Glomerular endothelial cell (primary cell): ENCODE measurements at places on chromosomes 2 and 18.

GRCh38 chr18:28030458-28030857 is 146.5 kb downstream of the CDH2 start:
- no peak for DNase-seq

GRCh38 chr2:39150102-39150562 is 29.3 kb upstream of the SOS1 start:
- DNase-seq = no peak

- DNase-seq = no peak
These were observed 670.8 kb downstream of the TDRD15 start for GRCh38 chr2:21794611-21795010.

- DNase-seq = no peak
These were observed 31.3 kb downstream of the DTNA start for GRCh38 chr18:34741401-34741800.

DNA sequence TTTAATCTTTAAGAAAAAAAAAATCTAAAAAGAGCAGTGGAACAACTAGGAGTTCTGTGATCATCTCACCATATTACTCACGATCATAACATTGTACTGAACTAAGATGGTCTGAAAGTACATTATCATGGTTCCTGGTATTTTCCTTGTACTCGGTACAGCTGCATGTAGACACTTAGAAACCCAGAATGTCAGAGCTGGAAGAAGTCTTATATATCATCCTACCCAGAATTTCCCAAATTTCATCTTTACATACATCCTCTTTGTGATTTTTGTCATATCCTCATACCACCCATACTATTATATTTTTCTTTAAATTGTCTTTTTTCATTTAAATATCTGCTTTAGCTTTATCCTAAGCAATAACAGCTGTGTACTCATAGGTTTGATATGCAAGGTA is 12.4 kb upstream of the ST3GAL5 start:
- no peak for DNase-seq

DNA sequence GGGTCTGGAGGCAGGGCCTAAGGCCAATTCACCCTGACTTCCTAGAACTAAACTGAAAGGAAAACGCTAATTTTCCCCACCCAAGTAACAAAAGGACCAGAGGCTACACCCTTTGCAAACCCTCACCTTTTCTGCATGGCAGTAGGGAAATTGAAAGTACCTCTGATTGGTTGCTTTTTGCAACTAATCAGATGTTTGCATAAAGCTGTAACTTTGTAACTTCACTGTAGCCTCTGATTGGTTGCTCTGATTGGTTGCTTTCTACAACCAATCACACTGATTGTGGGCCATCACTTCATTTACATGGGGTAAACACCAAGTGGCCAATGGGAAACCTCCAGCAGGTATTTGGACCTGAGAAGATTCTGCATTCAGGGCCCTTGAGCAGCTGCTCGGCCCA is 20.8 kb downstream of the EIPR1 start:
- no peak for DNase-seq

- no peak for DNase-seq
These were observed 336.9 kb upstream of the CDH20 start for GRCh38 chr18:60996326-60996725.

DNA sequence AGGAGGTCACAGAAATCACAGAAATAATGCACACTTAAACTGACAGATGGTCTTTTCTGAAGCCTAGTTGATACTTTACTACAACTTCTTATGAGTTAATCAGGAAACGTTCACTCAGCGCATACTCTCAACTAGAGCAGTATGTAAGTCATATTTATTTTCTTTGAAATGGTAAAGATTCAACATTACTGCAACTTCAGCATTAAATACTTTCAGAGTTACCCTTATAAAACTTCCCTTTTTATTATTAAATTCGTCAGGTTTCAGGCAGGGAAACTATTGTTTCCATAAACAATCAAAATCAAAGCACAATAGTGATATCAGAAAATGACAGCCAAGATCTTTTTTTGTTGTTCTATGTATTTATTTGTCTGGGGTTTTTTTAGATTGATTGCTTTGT is 222.6 kb upstream of the RND3 start:
- no peak for DNase-seq

DNA sequence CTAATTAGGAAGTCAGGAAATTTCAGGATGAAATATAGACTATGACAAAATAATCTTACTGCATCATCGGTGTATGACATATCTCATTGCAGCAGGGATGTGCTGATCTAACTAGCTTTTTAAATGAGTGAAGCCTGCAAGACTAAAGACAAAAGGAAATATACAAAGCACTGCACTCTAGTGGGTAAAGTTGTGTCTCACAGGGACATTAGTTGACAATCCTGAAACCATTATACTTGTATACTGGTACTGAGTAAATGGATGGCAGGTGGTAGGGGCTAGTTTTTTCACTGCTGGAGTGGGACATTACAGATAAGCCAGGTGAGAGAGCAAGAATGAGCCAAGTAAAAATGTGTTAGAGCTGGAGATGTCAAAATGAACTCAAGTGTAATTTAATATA is 317.5 kb upstream of the RAB6C start:
- DNase-seq = no peak

DNA sequence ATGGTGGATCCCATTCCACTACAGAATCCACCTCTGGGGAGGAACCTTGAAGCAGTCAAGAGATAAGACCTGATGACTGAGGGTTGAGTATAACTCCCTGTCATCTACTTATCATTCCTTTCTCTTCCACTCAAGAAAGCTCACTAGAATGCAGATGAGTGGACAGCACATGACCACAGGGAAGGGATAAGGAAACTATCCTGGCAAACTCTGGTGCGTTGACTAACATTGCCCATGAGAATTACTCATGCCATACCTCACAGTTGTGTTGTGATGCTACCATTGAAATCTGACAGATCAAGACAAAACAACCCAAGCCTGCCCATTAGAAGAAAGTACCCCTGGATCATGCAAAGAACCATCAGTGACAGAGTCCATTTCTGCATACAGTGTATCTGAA is 26.5 kb downstream of the SLC16A14 start:
- no peak for DNase-seq

GRCh38 chr2:240920783-240921231 is 14.7 kb downstream of the CROCC2 start:
- DNase-seq = no peak

GRCh38 chr2:203327901-203328759 is at the start of gene ABI2:
ABI2 (plus strand) TSS chr2:203328394; CDS start chr2:203328515, 121 bp downstream.
- no peak for DNase-seq

- no peak for DNase-seq
These were observed 73.6 kb downstream of the ACOXL start for GRCh38 chr2:110805894-110806452.

- no peak for DNase-seq
These were observed 82.9 kb downstream of the TNS1 start for GRCh38 chr2:217919781-217920351.

DNA sequence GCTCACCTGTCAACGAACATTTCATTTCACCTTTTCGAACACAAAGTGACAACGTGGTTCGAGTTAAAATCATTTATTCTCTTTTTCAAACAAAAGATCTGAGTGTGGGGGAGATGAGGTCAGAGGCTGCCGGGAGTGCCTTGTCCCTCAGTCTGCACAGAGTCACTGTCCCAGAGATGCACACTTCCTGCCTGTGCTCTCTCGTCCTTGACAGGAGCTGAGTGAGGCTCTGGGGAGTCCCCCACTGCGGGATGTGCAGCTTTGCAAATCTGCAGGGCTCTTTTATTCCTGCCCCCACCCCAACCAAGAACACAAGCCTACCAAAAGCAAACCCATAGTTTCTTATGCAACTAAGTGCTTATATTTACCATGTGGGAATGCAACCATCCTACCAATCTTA is 497.8 kb downstream of the EIPR1 start:
- DNase-seq = no peak

DNA sequence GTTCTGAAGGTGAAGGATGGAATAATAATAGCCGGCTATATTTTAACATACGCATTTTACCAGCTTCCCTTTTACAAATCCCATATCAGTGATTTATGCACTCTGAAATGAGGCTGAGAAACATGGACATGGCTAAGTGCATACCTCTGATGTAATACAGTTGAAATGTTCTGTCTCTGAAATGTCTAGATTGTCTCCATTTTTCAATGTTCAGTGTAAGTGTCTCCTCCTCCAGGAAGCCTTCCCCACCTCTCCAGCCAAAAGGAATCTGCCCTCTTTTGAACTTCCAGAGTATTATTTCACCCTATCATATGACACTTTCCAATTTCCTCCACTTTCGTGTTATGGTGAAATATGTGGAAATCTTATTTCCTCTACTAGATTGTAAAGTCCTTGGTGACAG is 29.5 kb upstream of the ME2 start:
- no peak for DNase-seq
